ENCODE measurements at places on chromosomes 7 and 10.

DNA sequence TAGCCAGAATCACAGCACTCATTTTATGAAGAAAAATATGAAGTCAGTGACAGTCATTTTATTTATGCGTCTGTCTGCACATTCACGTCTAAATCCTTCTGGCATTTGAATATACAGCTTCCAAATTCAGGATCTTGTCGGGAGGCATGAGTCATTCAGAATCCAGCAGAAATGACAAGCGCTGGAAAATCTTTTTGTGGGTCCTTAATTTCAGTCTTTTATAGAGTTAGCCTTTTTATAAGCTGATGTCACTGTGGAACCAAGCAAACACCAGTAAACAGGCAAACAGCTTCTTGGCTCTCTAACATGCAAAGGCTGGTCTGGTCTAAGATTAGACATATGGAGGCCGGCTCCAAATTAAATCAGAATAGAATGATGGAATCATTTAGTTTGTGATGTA is 388.2 kb upstream of the TEX47 start:
- DNase-seq: no peak

GRCh38 chr10:50528206-50528605 is 95.5 kb downstream of the SGMS1 start:
- no peak for DNase-seq

DNA sequence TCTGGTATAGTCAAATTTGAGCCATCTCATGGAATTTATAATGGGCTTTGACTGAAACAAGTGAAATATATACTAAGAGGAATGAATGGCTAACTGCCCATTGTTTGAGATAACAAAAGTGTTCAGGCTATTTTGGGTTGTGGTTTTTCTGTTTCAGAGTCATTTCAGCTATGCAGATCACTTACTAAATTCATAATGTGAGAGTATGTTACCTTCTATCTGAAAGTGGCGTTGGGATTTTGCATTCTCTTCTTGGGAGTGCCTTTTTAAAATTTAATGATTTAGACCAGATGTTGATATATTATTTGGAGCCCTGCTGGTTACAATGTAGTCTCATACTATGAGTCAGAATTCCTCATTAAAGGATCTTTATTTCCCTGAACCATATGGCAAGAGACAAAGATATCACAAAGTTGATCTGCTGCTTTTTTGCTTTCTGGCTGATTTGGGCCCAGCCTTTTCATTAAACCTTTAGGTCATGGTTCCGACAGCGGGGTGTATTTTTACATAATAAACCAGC is 10.4 kb downstream of the VCL start:
- DNase-seq: peak; percentile 37

DNA sequence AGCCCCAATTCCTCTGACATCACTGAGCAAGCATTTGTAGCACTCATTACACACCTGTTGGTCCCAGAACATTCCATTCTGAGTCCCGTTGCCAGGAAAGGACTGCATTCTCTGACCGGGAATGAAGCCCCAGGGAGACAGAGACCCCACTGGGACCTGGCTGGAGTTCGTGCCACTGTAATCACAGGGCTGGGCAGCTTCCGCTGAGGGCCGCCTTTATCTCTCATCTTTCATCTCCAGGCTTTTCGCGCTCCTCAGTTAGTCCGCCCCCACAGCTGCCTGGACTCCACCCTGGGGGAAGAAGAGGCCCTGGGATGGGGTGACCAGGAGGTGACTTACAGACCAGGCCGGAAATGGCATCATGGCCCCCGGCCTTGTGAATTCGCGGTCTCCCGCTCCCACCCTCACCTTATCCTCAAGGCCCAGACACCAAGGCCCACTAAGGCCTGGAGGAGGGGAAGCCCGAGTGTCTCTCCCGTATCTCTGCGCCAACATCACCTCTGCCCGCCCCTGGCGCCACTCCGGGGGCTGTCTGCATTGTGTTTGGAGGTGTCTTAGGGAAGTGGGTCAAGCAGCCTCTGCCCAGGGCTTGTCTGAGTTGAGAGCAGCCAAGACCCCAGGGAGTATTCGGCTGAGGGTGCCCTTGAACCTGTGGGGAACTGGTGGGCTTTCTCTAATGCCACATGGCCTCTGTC is 75.4 kb downstream of the PROSER2 start:
- no peak for DNase-seq

DNA sequence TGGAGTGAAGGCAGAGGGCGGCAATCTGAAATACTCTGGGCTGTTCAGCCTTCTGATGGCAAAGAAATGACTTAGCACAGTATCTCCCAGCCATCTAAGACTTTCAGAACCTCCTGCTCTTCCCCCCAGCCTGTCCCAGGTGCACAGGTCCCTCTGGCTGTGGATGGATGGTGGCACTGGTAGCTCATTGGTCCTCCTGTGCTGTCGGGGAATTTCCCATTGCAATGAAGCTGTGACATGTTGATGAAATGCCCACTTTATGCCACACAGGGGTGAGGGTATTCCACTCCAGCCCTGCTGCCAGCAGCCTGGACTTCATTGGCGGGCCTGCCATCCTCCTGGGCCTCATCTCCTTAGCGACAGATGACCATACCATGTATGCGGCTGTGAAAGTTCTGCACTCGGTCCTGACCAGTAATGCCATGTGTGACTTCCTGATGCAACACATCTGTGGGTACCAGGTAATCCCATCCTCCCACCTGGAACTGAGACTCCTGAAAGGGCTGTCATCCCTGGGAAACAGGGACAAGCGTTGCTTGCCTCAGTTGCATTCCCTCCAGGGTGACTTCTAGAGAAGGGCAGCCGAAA is 105.9 kb downstream of the WDFY4 start:
- DNase-seq: no peak

DNA sequence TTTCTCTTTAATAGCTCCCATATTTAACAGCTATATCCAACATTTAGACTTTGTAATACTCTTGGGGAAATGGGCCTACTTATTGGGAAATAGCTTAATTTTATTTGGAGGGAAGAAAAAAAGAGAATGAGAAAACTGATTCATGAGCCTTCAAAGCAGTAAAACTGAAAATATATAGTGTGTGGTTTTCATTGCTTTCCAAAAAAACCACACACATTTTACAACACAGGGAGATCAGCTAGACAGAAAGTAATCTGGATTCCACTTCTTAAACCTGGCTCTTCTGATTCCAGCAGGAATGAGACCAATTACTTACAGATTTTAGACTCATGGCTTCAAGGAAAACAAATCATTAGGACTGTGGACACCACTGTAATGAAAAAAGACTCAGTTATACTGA is 48.7 kb downstream of the CH25H start:
- no peak for DNase-seq

- DNase-seq: no peak
Observed at GRCh38 chr7:70257921-70258320, 659.6 kb downstream of the AUTS2 start.

DNA sequence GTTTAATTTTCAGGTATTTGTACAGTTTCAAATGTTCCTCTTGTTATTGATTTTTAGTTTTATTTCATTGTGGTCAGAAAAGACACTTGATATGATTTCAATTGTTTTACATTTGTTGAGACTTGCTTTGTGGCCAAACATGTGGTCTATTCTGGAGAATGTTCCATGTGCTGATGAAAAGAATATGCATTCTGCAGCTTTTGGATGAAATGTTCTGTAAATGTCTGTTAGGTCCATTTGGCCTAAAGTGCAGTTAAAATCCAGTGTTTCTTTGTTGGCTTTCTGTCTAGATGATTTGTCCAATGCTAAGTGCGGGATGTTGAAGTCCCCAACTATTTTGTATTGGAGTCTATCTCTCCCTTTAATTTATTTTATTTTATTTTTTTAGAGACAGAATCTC is 70.5 kb downstream of the ZNF503 start:
- no peak for DNase-seq

DNA sequence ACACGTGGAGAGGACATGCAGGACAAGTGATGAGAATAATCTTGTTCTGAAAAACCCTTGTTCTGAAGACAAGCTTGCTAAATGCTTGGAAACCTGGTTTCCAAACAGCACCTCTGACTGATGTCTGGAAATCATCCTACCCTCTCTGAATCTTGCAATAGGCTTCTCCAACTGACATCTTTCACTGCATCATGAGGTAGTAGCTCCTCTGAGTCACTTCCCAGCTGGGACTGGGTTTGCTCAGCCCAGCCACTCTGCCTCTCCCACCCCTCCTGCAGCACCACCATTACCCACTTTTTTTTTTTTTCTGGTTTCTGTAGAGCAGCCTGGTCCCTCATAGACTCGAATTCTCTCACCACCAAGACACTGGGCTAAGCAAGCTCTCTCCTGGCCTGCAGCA is 919.8 kb downstream of the GRID1 start:
- peak; percentile 22 for DNase-seq

GRCh38 chr7:137667633-137668387 is 179.0 kb downstream of the DGKI start:
- peak; percentile 45 for DNase-seq

- DNase-seq: no peak
Observed at GRCh38 chr10:131979336-131979735, 2.4 kb downstream of the BNIP3 start.

DNA sequence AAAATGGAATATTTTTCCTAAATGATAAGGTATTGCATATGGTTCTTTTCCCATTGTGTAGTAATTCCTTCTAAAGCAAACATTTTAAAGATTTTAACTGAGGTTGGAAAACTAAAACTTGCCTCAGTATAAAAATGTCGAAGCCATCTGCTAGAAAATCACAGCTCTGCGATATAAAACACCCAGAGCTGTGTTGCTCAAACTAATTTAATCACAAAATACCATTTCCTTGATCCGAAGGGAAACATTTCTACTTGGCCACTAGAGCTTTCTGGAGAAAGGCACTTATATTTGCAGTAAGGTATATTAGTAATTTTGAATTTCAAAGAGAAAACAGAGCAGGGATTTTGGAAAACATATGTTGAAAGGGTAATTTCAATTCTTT is 209.2 kb upstream of the ZNF32 start:
- DNase-seq: no peak

DNA sequence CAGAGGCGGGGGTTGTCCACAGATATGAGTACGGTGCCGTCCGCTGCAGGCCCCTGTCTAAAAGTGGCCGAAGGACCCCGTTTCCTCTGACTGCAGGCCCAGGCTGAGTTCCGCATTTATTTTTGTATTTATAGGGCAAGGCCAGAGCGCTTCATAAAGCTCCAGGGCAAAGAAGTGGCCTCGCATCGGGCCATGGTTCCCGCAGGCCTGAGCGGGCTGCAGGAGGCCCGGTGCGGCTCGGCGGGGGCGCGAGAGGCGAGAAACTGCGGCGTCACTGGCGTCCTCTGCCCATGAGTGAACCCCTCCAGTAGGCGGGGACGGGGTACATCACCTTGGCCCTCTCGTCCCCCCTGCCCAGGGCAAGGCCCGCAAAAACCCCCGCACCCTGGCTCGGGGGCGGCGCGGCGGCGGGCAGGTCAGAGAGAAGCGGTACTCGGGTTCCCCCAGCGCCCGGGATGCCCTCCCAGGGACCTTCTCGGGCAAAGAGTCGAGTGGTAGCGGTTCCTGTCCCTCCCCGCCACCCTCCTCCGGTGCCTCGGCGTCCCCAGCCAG is 355.7 kb downstream of the DNAJB6 start:
- DNase-seq: no peak

DNA sequence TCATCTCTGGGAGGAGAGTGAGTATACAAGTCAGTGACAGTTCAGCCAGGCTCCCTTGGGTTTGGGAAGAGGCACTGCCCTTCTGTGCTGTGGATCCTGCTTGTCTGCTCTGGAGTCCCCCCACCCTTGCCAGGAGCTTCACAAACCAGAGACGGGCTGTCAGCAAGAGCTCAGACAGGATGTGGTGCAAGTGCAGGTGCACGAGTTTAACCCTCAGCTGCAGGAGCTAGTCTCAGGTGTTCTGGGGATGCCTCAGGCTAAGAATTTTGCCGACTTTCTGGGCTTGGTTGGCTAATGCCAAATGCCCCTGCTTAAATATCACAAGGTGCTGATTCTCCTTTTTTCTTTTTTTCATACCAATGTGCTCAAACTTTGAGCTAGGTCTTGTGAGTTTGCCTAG is 22.3 kb downstream of the ZNF783 start:
- no peak for DNase-seq

DNA sequence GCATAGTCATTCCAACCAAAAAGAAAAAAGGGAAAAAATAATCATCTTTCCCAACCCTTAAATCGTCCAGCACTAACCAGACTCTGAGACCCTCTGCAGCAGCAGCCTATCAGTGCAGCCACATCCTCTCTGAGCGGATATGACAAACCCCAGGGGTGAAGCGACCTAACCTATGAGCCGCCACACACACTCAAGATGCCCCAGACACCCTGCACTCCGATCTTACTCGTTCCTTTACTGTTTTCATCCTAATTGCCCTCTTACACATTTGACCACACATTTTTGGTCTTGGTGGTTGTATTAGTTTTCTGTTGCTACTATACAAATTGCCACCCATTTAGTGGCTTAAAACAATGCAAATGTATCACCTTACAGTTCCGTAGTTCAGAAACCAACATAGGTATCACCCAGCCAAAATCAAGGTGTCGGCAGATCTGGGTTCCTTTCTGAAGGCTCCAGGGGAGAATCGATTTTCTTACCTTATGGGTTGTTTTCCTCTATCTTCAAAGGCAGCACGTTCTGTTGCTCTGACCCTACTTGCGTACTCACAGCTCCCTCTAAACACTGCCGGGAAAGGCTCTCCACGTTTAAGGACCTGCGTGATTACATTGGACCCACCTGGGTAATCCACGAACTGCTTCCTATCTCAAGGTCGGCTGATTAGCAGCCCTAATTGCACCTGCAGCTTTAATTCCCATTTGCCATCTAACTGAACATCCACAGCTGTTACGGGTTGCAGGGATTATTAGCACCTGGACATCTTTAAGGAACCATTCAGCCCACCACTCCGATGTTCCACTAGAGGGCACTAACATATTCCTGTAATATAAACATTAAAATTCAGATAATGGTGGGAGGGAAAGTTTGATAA is 37.3 kb upstream of the PRSS1 start:
- peak; percentile 5 for DNase-seq

GRCh38 chr10:129063877-129064276 is 403.2 kb upstream of the MGMT start:
- no peak for DNase-seq

DNA sequence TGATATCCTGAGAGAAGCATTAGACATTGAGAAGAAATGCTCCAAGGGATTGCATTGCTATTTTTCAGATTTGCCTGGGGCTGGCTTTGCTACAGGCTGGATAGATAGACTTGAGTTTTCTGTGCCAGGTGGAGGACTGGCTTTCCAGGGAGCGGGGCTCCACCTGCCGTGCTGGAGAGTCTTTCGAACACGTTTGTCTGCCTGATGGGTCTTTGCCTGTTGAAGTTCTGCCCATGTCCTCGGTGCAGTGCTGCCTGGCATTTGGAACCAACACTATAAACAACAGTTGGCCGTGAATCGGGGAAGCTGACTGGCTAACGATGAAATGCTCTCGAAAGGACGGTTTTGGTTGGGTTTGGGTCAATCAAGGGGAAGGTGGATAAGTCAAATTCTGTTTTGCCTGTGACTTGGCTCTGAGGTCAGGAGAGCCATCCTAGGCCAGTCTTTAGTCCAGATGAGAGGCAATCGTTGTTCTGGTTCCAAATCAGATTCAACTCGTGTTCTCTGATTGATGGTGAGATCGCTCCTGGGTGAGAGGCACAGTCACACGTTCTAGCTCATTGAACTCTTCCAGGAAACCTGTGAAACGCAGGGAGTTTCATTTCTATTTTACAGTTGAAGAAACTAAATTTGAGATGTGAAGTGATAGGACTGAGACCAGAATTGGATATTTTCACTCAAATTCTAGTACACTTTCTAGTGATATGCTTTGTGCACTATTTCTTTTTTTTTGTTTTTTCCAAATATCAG is 599.0 kb downstream of the TYW1 start:
- DNase-seq: no peak
